ENCODE measurements at places on chromosomes 4 and X.

DNA sequence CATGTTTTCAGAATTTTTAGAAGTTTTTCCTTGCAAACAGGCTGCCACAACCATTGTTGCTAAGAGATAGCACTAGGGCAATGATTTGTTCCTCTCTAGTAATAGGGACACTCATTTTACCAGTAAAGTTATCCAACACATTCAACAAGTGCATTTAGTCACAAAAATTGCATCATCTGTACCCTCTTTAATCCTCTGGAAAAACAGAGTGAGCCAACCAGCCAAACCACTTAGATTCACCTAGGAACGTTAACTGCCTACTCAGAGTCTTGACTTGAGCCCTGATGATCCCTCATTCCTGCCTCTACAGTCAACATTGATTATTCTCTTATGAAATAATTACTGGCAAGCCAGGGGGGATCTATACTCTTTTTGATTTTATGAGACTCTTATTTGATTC is 17.0 kb upstream of the ADGRA3 start:
- no peak for DNase-seq

DNA sequence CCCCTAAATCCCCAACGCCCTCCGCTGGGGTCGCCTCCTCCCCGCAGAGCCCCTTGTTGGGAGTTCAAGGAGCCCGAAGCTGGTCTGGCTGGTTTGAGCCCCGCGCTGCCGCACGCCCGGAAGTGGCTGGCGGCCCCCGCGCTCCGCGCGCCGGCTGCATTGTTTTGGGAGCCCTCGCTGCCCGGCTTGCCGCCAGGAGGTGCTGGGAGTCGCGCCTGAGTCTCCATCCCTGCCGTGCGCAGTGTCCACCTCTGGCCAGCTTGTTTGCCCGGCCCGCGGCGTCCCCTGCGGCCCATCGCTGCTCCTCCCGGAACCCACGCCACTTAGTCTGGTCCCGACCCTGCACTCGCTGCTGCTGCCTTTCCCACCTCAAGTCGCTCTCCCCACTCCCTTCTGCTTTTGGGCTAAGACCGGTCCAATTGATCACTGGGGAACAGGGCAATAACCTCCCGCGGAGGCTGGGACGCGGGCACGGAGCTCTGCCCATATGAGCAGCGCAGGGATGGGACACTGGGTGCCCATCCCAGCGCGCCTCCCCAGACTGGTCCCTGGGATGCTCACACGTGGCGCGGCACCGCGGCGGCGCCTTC is 2.2 kb upstream of the SFRP2 start:
- no peak for DNase-seq

GRCh38 chr4:65508168-65508567 is 162.1 kb downstream of the EPHA5 start:
- DNase-seq, result no peak

DNA sequence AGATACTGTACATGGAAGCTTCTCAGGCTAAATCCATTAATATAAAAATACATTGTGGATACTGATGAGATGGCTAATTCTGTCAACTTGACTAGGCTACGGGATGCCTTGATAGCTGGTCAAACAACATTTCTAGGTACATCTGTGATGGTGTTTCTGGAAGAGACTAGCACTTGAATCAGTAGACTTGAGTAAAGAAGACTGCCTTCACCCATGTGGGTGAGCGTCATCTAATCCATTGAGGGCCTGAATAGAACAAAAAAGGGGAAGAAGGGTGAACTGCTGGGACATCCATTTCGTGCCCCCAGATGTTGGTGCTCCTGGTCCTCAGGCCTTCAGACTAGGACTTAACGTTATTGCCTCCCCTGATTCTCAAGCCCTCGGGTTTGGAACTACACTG is 3.7 kb upstream of the SRP72 start:
- DNase-seq, result no peak

DNA sequence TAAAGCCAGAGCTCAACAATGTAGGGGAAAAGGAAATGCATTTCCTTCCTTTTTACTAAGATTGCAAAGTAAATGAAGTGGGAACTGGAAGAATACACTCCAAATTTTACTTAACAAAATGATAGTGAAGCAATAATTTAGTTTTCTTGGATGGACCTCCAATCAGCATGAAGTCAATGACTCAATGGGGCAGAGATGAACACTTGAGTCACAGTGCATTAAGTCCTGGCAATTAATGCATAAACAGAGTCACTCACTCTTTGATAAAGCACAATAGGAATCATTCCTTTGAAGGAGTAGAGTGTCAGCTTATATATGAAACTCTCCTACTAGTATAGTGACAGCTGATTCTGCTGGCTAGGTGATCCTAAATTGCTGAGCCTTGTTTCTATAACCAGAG is 66.7 kb upstream of the FRAS1 start:
- no peak for DNase-seq

GRCh38 chr4:37685161-37685822 is 884 bp downstream of the RELL1 start:
- DNase-seq, result no peak

GRCh38 chrX:69120476-69120875 is 44.8 kb downstream of the PJA1 start:
- DNase-seq, result no peak

DNA sequence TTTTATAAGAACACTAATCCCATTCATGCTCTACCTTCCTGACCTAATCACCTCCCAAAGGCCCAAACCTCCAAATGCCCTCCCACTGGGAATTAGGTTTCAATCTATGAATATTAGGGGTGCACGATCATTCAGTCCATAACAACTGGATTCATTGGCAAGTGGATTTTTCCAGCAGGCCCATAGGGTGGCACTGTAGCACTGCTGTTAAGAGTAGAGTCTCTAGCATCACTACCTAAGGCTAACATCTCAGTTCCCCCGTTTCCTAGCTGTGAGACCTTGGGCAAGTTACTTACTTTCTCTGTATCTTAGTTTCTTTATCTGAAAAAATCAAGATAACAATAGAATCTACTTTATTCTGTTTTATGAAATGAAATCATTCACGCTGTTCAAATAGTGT is 315.8 kb downstream of the STIM2 start:
- DNase-seq, result no peak

DNA sequence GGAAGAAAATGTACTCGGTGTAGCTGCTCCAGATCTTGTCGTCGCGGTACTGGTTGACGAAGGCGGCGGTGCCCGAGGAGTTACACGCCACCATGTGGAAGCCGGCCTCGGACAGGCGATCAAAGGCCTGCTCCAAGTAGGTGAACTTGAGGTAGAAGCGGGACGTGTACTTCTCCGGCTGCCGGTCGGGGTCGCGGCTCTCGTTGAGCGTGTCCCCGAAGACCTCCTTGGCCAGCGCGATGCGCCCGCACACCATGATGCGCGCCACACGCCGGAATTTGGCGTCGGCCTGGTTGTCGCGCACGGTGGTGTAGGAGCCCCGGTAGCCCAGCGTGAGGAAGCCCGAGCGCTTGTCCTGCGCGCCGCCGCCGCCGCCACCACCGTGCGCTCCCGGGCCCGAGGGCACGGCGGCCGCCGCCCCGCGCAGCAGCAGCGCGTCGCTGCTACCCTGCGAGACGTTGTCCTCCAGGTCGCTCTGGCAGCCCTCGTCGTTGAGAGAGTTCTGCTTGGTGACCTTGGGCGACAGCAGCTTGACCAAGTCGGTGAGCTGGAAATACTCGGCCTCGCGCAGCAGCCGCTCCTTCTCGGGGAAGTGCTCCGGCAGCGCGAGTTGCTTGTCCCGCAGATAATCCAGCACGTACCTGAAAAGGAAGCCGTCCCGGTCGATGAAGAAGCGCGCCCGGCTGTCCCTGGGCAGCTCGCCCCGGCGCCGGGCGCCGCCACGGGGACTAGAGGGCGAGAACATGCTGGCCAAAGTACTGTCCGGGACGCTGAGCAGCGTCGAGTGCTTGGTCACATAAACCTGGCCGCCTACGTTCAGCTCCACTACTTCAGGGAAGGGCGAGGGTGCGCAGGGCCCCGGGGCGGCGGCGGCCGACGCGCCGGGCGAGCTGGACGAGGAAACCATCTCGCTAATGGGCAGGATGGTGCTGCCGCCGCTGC is 775 bp downstream of the KCTD8 start:
- no peak for DNase-seq

All from stimulated activated CD4-positive, alpha-beta T cell treated with anti-CD3 and anti-CD28 coated beads, Interleukin-1b, Interleukin-23, amount 100 ng/mL, for 1 hour (primary cell).